ENCODE measurements at places on chromosomes 7 and 10. TPM values are rescaled to one million over a fixed set of nuclear protein-coding genes. Genes with fewer than 3 reads are reported as not detected.

PDZD7 gene
- 1.6 TPM for total RNA-seq

DNA sequence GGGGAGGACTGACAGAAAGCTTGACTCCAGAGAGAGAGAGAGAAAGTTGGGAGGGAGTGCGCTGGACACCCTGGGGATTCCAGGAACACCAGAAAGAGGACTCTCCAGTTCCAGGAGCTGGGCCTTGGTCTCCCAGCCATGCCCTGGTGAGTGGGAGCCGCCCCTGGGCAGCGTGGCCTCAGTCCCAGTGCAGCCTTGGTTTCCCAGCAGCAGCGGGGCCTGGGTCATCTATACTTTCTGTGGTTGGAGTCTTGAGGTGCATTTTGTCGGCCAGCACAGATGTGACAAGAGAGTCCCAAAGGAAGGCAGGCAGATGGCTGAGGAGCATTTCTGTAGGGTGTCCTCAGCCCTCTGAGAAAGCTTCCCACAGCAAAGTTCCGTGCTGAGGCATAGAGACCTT lies 334.7 kb upstream of the ZNF32 start:
- no peak for DNase-seq

PBLD gene
- 33.5 TPM for total RNA-seq

SEC31B gene
- total RNA-seq = 10.6 TPM

All from kidney (tissue), 22 donors.